Activated naive CD4-positive, alpha-beta T cell treated with anti-CD3 and anti-CD28 coated beads, Interleukin-2, amount 50 U/mL, for 72 hours (primary cell): ENCODE measurements at places on chromosomes 4 and X. TPM values are rescaled to one million over a fixed set of nuclear protein-coding genes. Genes with fewer than 3 reads are reported as not detected.

- DNase-seq: no peak
Observed at GRCh38 chr4:53161051-53161786, 204.6 kb downstream of the SCFD2 start.

- no peak for DNase-seq
Observed at GRCh38 chr4:100177855-100178254, 12.4 kb downstream of the DDIT4L start.

DNA sequence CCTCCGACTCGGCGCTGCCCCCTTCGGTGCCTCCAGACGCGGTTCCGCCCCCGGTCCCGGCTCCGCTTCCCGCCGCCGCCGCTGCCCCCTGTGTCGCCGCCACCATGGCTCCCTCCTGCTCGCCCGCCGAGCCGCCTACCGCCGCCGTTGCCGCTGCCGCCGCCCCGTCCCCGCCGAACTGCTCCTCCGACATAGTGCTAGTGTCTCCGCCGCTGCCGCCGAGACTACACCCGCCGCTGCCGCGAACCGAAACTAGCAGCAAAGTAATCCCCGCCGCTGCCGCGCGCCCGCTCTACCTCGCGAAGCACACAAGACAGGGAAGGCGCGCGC lies 340 bp downstream of the HNRNPD start:
- no peak for DNase-seq

- no peak for DNase-seq
Observed at GRCh38 chrX:133929836-133930464, 55.4 kb downstream of the GPC3 start.

DNA sequence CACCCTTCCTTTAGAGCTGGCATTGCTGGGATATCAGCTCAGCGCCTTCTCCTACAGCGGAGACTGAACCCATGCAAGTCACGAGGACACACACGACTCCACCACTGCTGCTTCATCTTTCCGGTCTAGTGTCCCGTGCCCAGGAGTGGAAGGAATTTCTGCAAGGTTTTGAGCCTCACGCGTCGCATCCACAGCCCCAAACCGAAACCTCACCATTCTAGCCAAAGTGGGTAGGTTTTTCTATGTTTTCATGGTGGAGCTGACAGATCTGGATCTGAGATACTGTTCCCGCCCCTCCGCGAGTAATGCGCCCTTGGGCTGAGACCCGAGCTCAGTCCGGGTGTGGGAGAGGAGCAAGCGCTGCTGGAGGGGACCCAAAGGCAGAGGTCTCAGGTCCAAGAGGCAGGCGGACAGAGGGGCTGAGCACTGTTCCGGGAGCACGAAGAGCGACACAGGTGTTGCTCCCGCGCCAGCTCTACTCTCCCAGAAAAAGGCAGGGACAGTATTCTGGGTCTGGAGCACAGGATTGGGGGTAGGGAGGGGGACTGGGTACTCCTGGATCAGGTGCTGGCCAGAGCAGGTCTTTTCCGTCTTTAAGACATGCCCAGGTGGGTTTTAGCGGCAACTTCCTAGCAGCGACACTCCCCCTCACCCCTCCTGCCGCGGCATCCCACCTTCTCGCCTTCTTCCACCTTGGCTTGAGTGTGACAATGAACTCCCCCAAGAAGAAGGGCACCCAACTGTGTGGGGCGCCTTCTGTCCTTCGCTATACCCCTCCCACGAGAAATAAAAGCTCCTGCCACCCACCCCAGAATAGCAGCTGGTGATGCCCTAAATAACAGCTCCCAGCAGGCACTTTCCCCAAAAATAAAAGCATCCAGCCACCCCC lies 1.8 kb downstream of the EPHA5 start:
- no peak for DNase-seq

GRCh38 chrX:6067600-6067999 lies 161.1 kb downstream of the NLGN4X start:
- no peak for DNase-seq

CABS1 gene
- total RNA-seq: not detected

CLIC2 gene
- total RNA-seq: 0.64 TPM

DNA sequence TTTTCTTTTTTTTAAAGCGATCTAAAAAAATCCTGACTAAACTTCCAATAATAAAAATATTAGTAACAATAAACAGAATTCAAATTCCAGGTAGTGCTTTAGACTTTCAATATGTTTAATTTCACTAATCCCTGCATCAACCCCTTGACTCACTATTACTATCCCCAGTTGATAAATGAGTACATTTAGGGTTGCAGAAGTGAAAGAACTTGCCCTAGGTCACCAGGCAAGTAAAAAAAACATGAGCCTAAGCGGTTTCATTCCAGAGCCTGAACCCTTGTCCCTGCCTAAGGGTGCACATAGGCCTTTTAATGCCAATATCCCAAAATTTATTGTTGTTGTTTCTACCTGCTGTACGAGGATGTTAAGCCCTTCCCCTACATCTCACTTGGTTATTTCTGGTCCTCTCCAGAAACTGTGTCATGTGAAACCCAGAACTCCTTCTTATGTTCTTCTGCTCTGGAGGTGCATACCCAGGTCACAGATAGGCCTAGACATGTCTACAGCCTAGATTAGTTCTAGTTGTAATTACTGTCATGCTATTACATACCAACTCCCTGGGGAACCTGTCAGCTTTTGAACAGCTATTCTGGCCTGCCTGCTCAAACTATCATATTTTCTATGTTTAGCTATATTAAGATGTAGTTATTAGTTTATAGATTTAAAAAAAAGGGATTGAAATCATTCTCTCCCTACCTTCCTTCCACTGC lies 244.5 kb upstream of the PITX2 start:
- no peak for DNase-seq

AKAP4 gene
- total RNA-seq: not detected

GRCh38 chr4:30801876-30802275 lies 81.7 kb downstream of the PCDH7 start:
- DNase-seq: no peak

UVSSA gene
- 23.8 TPM for total RNA-seq

GRCh38 chrX:24619647-24620046 lies 27.5 kb downstream of the PCYT1B start:
- no peak for DNase-seq

GRCh38 chr4:140122891-140123290 lies 31.1 kb downstream of the MAML3 start:
- DNase-seq: no peak

DNA sequence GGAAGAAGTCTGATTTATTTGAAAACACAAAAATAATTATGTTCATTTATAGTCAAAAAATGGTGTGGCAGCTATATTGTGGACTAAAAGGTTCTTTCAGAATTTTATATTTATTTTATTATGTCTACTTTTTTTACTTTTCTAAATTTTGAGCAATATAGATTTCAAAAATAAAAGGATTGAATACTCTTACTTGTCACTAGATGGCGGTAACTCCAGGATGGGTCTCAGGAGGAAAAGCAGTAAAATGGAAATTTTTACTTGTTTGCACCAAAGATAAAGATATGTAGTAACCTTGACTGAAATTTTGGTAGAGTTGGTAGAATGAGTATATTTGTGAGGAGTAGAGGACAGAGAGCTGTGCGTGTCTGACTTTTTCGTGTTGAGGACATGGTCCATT lies 14.5 kb upstream of the DACH2 start:
- no peak for DNase-seq

TRPC3 gene
- total RNA-seq: 2.3 TPM

REELD1 gene
- not detected for total RNA-seq

STK32B gene
- total RNA-seq: not detected

- no peak for DNase-seq
Observed at GRCh38 chrX:105869701-105870100, 47.4 kb downstream of the NRK start.

DNA sequence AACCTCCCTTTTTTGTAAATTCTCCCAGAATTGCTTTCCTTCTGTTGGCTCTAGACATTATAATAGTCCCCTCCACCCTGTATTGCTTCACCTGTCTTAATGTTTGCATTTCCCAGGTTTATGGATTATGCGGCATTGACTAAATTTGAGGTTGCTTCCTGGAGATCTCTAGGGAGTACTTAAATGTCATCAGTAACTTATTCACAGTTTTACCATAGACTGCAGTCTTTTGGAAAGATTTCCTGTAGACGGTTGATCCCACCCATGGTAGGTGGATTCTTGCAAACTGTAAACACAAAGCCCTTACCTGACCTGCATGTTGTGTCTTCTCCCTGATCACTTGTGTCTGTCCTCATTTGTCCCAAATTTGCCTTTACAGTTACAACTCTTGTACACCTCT lies 6.2 kb upstream of the NOX1 start:
- DNase-seq: no peak

GRCh38 chrX:3621414-3621813 lies 92.0 kb downstream of the PRKX start:
- DNase-seq: no peak

DNA sequence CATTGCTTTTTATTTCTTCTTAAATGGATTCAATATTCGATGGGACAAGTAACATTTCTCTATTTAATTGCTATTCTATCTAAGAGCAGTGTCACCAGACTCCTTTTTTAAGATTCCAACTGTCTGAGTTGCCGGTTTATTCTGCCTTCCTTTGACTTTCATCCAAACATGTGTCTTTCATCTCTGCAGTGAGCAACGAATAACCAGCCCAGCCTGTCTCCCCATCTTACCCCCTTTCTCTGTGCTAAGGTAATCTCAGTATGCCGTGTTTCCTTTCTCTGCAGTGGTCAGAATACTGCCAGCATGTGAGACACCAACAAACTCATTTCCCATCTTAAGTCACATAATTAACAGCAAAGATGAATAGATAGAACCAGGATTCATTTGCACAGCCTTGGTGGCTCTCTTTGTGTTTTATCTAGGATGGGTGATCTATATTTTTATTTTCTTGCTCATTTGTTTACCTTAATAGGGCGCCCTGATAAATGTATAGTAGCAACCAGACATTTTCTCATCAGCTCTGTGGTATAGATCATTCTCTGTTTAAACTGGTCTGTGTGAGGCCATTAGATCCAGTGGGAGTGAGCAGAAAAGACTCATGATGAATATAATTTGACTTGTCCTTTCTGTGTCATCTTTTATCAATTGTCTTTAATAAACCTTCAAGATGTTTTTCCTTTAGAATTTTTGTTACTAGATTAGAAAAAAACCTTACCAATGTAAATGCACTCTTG lies 394.8 kb upstream of the IGFBP7 start:
- DNase-seq: no peak

DNA sequence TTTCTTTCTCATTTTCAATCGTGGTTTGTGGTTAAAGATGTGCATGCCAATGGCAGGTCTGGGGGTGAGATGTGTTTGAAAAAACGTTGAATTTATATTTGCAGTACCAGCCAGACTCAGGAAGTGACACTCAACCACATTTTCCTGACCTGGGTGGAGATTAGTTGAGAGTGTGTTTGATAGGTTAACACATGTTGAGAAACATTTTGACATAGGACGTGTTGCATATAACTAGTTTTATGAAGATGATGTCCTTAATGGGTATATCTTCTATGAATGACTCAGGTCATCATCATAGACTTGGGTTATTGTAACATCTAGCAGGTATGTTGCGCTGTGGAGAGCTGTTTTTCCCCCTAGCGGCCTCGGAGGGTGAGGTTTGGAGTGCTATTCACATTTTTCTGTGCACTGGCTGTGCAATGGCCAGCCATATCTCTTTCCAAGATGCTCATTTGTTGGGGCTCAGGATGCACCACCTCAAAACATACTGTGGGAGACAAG lies 21.7 kb upstream of the CD38 start:
- DNase-seq: peak; percentile 73

GUCY1B1 gene
- 0.27 TPM for total RNA-seq

DNA sequence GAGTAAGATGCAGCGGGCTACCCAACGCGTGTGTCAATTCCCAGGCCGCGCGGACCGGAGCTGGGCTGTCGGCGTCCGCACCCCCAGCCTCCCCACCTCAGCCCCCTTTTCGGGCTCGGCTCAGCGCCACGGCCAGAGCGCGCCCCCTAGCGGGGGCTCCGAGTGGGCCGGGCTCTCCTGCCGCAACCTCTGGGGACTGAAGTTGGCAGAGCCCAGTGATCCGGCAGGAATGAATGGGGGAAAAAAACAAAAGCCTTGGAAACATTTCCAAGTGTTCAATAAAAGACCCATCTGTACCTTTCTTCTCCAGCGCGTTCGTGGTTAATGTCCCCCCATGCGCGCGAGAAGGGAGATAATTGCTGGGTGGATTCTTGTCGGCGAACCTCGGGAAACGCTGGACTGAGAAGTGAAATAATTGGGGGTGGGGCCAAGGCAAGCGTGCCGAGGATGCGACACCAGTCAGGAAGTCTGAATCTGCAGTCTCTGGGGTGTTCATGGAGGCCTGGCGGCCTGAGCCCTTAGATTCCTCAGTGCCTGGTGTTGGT lies 5.2 kb upstream of the ARX start:
- no peak for DNase-seq

- DNase-seq: no peak
Observed at GRCh38 chrX:84168095-84168494, 19.9 kb downstream of the RPS6KA6 start.

DNA sequence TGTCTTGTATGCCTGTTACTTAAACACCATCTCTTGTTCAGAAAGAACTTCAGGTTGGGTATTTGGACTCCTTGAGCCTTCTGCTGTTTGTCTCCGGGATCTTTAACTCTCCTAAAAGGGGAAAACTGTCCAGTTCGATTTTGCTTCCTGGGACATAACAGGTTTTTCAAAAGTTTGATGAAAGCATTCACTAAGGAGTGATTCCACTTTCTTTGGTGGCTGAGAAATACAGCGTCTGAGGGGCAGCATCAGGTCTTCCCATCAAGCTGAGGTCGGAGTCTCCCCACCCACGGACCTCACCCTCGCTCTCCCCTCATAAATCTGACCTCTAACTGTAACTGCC lies 1.4 kb downstream of the AFAP1 start:
- no peak for DNase-seq

- no peak for DNase-seq
Observed at GRCh38 chr4:178752954-178753525, 1310.8 kb upstream of the AGA start.

DNA sequence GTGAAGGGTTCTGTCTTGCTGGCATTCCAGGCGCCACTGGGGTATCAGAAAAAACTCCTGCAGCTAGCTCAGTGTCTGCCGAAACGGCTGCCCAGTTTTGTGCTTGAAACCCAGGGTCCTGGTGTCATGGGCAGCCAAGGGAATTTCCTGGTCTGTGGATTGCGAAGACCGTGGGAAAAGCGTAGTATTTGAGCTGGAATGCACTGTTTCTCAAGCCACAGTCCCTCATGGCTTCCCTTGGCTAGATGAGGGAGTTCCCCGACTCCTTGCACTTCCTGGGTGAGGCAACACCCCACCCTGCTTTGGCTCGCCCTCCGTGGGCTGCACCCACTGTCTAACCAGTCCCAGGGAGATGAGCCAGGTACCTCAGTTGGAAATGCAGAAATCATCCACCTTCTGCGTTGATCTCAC lies 40.1 kb downstream of the NOP14 start:
- no peak for DNase-seq

EVC gene
- total RNA-seq: 0.14 TPM

GRCh38 chr4:88054901-88055300 lies 47.5 kb downstream of the PKD2 start:
- no peak for DNase-seq

GRCh38 chr4:165839615-165840333 lies 33.3 kb upstream of the TLL1 start:
- DNase-seq: no peak

CLDN22 gene
- total RNA-seq: not detected

SLC4A4 gene
- total RNA-seq: not detected

DNA sequence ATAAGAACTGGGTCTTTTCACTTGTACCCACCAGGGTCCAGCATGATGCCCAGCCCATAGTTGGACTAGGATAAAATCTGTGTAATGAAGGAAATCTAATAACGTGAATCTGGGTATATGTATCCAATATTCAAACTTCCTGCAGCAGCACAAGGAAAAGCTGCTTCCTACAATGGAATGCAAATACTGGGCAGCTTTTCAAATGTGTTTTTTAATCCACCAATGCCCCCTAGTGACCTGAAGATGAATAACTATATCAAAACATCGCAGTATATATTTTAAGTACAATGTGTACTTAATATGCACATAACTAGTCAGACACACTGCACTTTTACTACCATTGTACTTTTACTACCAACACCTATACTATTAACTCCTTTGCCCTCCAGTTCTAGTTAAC lies 5.3 kb downstream of the APOO start:
- no peak for DNase-seq
